ENCODE measurements at places on chromosomes 5 and 9.

GRCh38 chr5:158952951-158953350 is 146.8 kb downstream of the EBF1 start:
- DNase-seq, result no peak

- DNase-seq, result no peak
Observed at GRCh38 chr5:149062371-149063016, 368 bp downstream of the SH3TC2 start.

- no peak for DNase-seq
Observed at GRCh38 chr9:130662970-130663257, 1.5 kb upstream of the PRDM12 start.

DNA sequence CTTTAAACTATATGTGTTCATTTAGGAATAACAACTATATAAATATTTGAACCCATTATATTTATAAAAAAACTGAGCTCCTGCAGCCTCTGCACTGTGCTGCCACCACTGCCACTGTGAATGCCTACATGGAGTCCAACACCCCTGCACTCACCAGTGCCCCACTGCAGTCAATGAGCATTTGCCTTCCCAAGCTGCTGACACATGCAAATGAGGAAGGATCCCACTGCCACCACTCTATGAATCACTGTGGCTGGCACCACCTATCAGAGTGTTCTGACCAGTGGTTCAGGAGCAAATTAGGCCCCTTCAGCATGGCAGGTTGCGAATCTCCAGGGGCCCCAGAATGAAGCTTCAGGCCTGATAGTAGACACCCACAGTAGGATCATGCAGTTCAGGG is 9.1 kb downstream of the IFNA5 start:
- DNase-seq, result peak; percentile 34

- DNase-seq, result no peak
Observed at GRCh38 chr9:110954822-110955291, 83.4 kb downstream of the LPAR1 start.

GRCh38 chr5:36606428-36607113 is at the start of gene SLC1A3:
TSS of gene SLC1A3 (plus strand) at chr5:36606606. CDS start at chr5:36608424, 1,818 bp downstream.
- peak; percentile 95 for DNase-seq

DNA sequence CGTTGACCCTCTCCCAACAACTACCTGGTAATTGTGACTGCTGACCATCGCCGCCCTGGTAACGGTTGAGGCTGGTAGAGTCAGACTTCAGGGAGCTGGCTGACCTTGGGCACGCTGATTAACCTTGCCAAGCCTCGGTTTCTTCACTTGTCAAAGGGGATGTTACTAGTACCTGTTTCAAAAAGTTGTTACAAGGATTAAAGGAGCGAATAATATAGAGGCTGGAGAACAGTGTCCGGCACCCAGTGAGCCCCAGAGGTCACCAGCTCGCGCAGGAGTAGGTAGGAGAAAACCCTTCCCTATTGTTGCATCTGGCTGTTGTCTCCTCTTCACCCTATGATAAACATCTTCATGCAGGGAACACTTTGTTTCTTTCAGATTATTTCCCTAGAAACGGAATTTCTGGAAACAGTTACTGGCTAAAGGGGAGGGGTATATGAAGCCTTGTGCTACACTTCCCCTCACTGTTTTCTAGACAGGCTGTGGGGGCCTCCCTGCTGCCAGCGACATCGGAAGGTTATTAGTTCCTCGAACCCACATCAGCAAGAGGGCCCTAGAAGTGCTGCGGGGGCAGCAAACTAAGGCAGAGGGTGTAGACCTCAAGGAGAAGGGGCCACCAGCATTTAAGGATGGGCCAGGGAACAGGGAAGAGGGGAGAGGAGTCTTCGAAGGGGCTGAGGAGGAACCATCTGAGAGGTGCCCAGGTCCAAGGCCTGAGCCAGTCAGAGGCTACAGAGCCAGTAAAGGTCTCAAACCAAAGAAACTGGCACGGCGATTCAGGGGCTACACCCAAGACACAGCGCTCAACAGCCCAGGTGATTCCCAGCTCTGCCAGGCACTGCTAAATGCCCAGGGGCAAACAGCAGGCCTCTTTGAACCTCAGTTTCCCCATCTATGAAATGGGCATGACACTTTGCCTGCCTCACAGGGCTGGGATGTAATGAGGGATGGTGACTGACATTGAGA is 37.6 kb downstream of the HRH2 start:
- no peak for DNase-seq

DNA sequence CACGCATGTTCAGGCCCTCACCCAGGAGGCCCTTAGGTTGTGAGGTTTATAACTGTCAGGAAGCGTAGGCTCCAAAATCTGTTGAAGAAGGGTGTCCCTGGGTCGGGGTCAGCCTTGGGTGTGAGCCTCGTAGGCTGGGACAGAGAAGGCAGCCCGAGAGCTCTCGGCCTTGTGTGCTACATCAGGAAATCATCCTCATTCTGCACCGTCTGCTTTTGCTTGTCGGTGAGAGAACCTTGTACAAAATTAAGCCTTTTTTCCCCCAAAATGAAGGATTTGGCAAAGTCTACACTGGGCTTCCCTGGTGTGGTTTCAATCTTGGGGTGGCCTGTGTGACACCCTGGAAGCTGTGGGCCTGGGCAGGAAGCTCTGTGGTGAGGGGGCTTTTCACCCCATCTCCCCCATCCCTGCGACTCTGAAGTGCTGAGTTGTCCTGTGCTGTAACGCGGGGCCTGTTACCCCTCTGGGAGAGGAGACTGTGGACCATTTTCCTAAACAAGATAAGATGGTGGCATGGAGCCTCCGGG is 55.3 kb downstream of the AHRR start:
- DNase-seq, result no peak

DNA sequence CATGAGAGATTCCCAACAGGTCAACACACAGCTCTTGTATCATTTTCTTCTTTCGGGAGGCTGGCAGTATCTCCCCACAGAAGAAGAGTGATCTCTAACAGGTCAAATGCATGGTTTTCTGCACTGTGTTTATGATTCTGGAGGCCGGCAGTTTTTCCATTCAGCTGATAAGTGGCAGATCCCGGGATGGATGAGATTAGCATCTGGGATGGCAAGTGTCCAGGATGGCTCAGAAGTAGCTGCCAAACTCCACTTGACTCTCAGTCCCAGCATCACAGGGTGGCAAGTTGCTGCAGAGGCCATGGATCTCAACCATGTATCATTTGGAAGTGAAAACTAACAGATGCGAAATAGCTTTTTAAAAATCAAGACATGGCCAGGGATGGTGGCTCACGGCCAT is 97.8 kb upstream of the SLC44A1 start:
- DNase-seq, result no peak

DNA sequence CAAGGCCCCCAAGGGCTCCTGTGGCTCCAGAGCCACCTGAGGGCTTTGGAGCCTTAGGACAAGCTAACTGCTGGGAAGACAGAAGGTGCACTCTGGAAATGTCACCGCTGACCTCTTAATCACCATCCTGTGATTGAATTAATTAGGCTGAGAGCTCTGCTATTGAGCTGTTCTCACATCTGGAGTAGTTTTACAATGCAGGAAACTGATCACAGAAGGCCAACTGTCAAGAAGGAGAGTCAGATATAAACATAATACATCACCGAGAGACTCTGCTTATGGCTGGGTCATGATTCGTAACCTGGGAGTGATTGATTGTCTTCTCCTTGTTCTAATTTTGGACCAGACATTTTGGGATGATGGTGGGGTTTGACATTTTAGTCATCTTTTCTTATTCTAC is 226.1 kb downstream of the SLIT3 start:
- no peak for DNase-seq

GRCh38 chr9:69672596-69673310 is 582 bp upstream of the APBA1 start:
- DNase-seq, result peak; percentile 73

GRCh38 chr5:104540448-104540847 is 977.9 kb upstream of the NUDT12 start:
- no peak for DNase-seq

GRCh38 chr9:130128251-130128650 is 44.0 kb upstream of the NCS1 start:
- peak; percentile 48 for DNase-seq

DNA sequence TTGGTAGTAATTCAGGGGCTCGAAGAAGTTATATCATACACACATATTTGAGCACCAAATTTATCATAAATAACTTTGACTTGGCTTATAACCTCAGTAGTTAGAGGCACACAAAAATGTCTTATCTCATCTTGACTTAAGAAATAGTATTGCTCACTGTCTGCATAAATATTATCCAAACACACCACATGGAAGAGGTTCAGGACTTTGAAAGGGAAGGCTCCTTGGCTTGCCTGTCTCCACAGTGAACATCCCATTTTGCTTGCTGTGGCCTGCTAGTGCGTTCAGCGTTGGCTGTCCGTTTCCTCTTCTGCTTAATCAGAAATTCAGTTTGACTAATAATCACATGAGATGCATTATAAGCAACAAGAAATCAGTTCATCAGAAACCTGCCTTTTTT is 13.9 kb downstream of the GRXCR2 start:
- no peak for DNase-seq

DNA sequence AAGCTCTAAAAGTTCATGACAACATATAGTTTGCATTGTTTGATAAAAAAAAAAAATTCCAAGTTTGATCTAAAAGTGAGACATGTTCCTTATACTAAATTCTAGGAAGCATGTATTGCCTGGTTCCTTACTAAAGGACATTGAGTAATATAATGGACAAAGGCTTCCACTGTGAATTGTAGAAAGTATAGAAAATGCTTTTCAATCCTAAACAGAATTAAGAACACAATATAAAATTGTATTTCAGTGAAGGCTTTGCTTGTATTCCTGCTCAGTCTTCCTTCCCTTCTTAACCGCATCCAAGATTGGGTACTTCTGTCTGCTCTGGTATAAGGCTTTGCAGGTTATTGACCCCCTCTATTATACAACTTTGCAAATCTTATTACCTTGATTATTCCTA is 2.4 kb downstream of the RECK start:
- no peak for DNase-seq

DNA sequence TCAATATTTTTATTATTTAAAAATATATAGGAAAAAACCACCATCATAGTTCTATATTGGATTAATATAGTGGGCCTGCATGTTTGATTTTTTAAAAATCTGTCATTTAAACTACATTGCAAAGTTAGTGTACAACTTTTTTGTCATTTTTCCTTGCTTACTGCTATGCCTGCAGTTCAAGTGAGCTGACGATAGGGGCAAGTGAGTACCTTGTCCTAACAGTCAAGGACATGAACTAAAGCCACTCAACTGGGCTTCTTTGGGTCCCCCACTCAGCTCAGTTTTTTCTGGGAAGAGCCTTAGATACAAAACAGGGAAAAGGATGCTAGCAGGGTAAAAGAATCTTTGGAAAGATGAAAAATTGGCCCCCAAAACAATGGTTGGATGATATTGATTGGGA is 269.9 kb downstream of the MAN2A1 start:
- DNase-seq, result no peak

DNA sequence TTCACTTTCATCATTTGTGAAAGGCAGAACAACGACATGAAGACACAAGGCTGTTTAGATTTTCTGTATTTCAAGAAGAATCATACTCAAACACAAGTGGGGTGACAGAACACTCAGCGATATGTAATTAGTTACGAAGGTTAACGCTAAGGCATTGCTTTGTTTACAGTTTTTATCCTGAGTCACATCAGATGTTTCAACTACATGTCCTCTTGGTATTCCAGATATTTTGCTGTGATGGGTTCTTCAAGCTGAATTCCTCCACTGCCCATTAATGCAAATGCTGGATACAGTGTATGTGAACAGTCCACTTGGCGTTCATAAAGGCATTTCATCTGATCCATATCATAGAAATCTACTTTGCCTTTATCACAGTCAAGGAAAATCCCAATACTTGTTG is 43.4 kb downstream of the TRIM36 start:
- no peak for DNase-seq

DNA sequence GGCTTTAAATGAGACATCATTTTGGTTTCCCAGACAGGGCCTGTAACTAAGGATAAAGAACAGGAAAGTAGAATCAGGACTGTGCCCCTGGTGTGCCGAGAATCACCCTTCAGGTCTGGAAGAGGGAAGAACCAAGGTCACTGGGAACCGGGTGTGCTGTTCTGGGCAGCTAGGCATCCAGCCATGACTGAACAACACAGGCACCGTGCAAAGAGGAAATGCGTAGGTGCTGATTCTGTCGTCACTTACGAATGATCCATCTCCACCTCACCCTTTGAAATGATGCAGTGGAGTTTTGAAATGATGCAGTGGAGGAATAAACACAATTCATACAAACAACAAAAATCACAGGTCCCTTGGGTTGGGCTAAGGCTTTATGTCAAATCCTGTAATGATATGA is 64.4 kb downstream of the MAP1B start:
- no peak for DNase-seq

DNA sequence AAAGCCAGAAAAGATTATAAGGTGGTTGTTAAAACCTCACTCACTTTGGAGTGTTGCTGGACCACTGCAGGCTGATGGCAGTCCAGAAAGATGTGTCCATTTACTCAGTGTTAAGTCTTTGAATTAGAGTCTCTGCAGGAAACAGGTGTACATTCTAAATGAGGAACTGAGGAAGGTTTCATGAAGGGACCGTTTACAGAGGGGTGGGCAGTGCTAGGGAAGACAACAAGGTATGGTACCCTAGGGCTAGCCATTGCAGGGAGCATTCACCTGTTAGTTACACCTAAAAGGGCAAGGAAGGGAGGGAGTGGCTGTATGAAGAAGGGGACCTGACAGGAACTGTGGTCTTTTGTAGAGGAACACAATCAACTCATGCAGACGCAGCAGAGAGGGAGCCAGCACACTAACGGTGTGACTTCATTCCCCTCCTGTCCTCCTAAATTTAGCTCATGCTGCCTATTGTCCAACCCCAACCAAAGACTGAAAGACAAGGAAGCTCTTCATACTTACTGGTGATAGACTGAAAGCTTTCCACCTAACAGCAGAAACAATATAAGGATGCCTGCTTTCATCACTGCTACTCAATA is 32.2 kb upstream of the PAX5 start:
- no peak for DNase-seq

- DNase-seq, result peak; percentile 42
Observed at GRCh38 chr9:116661037-116661954, 25.8 kb upstream of the TRIM32 start.

DNA sequence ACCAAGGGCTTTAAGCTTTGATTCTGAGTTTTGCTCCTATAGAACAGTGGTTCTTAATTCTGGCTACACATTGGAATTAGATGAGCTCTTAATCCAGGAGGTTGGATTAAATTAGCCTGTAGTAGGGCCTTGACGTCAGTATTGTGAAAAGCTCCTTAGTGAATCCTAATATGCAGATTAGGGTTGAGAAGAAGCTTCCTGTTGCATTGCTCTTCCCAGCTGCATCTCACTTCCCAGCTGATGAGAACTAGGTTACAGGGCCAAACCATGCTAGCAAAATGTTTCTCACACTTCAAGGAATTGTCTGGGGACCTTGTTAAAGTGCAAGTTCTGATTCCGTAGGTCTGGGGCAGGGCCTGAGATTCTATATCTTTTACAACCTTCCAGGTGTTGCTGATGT is 300.0 kb downstream of the ZSWIM6 start:
- DNase-seq, result no peak
